Cerebellar nuclear complex (tissue), 1 donor: ENCODE measurements at places on chromosomes 16 and 17.

- DNase-seq: no peak
These were observed 4.3 kb upstream of the HEATR6 start for GRCh38 chr17:60082946-60083471.

DNA sequence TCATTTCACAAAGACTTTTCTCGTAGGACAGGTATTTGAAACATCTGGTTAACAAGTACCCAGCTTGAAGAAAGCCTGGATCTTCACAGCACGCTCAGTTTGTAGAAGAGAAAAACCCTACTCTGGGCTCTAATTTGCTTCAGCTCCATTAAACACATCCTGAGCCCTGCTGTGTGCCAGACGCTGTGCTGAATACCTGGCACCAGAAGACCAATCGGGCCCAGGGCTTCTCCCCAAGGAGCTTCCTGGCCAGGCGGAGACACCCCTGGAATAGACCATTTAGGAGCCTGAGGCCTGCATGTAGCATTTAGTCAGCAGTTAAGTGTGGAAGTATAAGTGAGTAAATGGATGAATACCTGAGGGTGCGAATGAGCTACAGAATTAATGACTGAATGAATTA lies 8.9 kb upstream of the ABAT start:
- no peak for DNase-seq

GRCh38 chr17:80927791-80928216 lies 63.8 kb upstream of the CHMP6 start:
- DNase-seq: no peak

- no peak for DNase-seq
These were observed 152.0 kb downstream of the HS3ST3B1 start for GRCh38 chr17:14452856-14453255.

- DNase-seq: peak; percentile 58
These were observed 13.8 kb downstream of the CORO7 start for GRCh38 chr16:4402439-4403132.

DNA sequence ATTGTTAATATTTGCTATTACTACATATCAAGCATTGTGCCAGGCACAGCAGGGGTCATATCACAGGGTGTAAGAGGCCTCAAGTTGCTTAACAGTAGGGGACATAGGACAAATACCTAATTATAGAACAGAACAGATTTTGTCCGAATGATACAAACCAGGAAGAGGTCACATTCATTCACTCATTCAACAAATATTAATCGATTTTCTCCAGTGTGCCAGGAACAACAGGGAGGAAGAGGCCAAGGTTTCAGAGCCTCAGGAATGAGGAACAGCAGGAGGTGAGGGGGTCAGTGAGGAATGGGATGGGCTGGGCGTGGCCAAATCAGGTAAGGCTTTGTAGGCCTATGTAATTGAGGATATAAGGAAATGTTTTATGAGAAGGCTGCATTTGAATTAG lies 11.2 kb upstream of the CHST4 start:
- no peak for DNase-seq

- DNase-seq: no peak
These were observed 530 bp upstream of the CCL22 start for GRCh38 chr16:57358086-57358420.

DNA sequence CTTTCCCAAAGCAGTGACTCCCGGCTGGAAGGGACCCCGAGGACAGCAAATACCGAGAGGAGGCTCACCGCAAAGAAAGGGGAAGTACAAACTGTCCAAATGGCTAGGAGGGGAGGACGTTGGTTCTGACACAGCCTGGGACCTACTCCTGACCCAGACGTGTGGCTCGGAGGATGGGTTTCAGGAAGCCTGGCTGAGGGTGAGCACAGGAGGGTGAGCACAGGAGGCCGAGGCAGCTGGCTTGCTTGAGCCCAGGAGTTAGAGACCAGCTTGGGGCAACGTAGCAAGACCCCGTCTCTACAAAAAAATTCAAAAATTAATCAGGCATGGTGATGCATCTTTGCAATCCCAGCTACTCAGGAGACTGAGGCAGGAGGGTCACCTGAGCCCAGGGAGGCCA lies 83.2 kb downstream of the C16orf78 start:
- DNase-seq: no peak

DNA sequence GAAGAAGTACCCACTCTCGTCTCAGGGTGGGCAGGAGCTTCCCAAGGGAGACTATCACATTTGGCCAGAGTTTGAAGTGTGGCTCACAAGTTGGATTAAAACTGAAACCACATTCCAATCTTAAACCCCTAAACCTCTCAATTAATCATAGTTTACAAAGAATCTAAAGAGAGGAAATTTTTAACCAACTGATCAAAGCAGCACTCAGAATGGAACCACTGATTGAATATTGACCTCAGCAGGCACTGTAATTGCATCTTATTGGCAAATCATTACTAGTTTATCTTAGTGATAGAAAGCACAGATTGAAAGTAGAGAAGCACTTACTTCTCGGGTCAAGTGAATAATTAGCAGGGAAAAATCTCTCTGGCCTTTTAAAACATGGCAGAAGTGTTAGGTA lies 491.6 kb downstream of the TOX3 start:
- no peak for DNase-seq

GRCh38 chr16:66959704-66960161 lies 1.3 kb upstream of the CES3 start:
- DNase-seq: peak; percentile 62

- DNase-seq: no peak
These were observed 3.7 kb downstream of the NCOR1 start for GRCh38 chr17:16211590-16211989.

- DNase-seq: no peak
These were observed at the start of gene WFIKKN2 for GRCh38 chr17:50835301-50836234. WFIKKN2 (plus strand) TSS chr17:50835586; CDS start chr17:50835938, 352 bp downstream.

- no peak for DNase-seq
These were observed 3.8 kb downstream of the NKIRAS2 start for GRCh38 chr17:42023524-42024349.

- DNase-seq: no peak
These were observed 186.1 kb downstream of the RPTOR start for GRCh38 chr17:80730739-80731138.

GRCh38 chr17:66747578-66748275 lies 87.2 kb upstream of the CACNG5 start:
- no peak for DNase-seq
